Melanocyte of skin (primary cell): ENCODE measurements at places on chromosomes 2 and 18. TPM values are rescaled to one million over a fixed set of nuclear protein-coding genes. Genes with fewer than 3 reads are reported as not detected.

Gene CXCR4
- total RNA-seq, result not detected in 2 replicates

Gene DSG3
- not detected in 2 replicates for total RNA-seq

Gene MYO1B
- 143 and 149 TPM in 2 replicates for total RNA-seq

Gene SLC19A3
- 6.7 and 7.9 TPM in 2 replicates for total RNA-seq

Gene CFAP53
- total RNA-seq, result under 0.01 and 0.69 TPM in 2 replicates

Gene SLC14A1
- total RNA-seq, result not detected in 2 replicates

Gene ABHD1
- total RNA-seq, result under 0.01 and 0.73 TPM in 2 replicates

Gene RTP5
- not detected in 2 replicates for total RNA-seq

Gene COLEC11
- total RNA-seq, result under 0.01 and 0.15 TPM in 2 replicates

Gene THSD7B
- total RNA-seq, result not detected in 2 replicates

Gene EML6
- total RNA-seq, result under 0.01 and 1.5 TPM in 2 replicates

Gene C2orf80
- total RNA-seq, result not detected in 2 replicates

Gene SIGLEC15
- total RNA-seq, result under 0.01 and 0.15 TPM in 2 replicates

Gene VWA3B
- not detected in 2 replicates for total RNA-seq

Gene ACTR3
- 218 and 258 TPM in 2 replicates for total RNA-seq

Gene SCN1A
- total RNA-seq, result under 0.01 and 0.36 TPM in 2 replicates

Gene KLF11
- total RNA-seq, result 11.4 and 14.2 TPM in 2 replicates

Gene CCDC148
- total RNA-seq, result 0.69 and 0.73 TPM in 2 replicates

Gene PLA2R1
- 0.93 and 2.3 TPM in 2 replicates for total RNA-seq

Gene TMEM247
- not detected in 2 replicates for total RNA-seq

Gene GALNT3
- total RNA-seq, result 53.0 and 55.2 TPM in 2 replicates

Gene DTNA
- 5.7 and 13.0 TPM in 2 replicates for total RNA-seq

Gene PTCD3
- 134 and 158 TPM in 2 replicates for total RNA-seq

Gene LIPT1
- total RNA-seq, result 3.7 and 7.2 TPM in 2 replicates

Gene DYNAP
- not detected in 2 replicates for total RNA-seq

Gene TANC1
- 50.2 and 64.0 TPM in 2 replicates for total RNA-seq
